Activated naive CD8-positive, alpha-beta T cell treated with anti-CD3 and anti-CD28 coated beads, Interleukin-2, amount 50 U/mL, for 24 hours (primary cell): ENCODE measurements at places on chromosomes 1 and 21.

- no peak for DNase-seq
Measured at GRCh38 chr1:174221681-174222080, 62.4 kb downstream of the RABGAP1L start.

DNA sequence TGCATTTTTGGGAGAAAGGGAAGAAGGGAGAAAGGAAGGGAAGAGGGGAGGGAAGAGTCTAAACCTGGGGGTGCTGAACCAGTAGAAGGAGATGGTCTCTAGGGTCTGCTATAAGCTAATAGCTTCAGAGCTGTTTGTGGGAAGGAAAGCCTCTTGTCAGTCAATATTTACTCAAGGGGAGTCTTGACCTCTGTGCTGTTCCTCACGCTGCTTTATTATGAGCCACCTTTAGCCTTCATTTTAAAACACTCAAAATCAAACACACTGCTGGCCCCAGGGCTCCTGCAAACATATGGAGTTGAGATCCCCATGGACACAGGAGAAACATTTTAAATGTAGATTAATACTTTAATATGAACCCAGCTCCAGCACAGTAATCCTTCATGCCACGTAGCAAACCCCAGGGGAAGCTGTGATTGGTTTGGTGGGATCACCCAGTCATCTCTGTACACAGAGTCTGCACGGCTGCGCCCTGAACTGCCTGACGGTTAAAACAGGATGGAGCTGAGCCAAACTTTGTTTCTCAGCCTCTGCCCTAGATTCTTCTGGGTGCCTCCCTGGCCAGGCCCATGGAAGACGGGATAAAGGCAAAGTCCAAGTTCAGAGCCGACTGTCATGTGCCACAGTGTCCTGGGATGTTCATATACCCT, 40.2 kb upstream of the VWA5B1 start:
- peak; percentile 8 for DNase-seq

DNA sequence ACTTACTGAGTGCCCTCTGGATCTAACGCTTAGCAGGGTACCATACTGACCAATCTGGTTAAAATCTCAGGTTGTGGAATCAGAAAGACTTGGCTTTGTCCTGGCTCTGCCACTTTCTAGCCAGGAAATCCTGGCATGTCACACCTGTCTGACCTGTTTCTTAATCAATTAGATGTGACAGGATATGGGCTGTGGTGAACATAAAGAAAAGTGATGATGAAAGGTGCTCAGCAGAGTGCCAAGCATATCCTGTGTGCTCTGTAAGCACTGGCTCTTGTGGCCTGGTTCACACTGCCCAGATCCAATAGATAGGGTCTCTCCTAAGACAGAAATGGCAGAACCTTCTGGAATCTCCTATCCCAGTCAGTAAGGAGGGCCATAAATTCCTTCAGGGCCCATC, 53.9 kb downstream of the PHC2 start:
- DNase-seq = no peak

DNA sequence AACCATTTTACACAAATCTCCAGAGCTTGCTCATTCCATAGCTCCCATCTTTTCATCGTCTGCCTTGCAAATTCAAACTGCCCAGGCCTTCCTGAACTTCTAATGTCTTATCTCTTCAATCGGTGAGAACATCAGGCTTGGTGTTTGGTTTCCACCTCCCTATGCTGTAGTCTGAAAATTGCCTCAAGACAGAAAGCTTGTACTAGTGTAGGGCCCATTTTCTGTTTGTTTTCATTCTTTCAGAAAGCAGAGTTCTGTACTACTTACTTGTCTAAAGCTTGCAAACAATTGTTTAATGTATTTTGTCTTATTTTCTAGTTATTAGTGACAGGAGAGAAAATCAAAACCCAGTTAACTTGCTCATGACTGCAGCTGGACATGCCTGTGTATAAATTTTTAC, 16.8 kb downstream of the HOOK1 start:
- no peak for DNase-seq

GRCh38 chr1:45925728-45926287, 122.4 kb downstream of the MAST2 start:
- no peak for DNase-seq

DNA sequence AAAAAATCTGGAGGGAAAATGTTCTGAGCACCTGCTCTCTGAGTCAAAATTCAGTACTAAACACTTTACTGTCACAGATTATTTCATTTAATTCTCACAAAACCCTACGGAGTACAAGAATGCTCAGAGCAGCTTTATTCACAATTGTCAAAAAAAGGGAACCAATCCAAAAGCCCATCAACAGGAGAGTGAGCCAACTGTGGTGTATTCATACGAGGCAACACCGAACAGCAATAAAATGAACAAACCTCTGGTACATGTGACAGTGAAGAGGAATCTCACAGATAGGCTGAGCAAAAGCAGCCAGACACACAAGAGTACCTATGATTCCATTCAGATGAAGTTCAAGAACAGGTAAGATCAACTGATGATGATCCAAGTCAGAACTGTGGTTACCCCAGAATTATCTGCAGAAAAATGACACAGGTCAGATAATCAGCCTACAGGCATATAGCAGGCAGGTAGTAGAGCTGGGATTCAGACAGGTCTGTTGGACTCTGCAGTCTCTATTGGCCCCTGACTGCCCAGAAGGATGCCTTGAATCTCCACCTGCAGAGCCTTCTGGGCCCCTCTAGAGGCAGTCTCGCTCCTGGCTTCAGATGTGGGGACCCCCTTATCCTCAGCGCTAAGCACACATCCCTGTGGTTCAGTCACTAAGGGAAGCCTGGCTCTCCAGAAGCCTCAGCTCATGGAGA, 19.2 kb downstream of the SLC9A1 start:
- DNase-seq = no peak

DNA sequence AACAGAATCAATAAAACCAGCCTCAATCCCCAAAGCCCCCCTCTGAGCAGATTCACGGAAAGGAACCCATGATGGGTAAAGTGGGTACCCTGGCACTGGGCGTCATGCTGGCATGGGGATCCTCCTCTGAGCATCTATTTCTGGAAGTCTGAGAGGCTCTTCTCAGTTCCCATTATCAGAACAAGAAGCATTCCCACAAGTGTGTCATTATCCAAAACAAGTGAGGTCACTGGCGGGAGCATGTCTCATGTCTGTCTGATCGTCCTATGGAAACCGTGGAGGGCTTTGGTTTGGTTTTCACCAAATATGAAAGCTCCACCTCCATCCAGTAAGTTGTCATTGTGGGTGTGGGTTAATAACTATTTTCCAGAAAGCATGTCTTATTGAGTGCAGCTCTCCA, 70.7 kb downstream of the PGM1 start:
- DNase-seq = no peak

- no peak for DNase-seq
Measured at GRCh38 chr1:37732111-37732780, 32.7 kb downstream of the EPHA10 start.

- DNase-seq = no peak
Measured at GRCh38 chr1:54995835-54996234, 2.9 kb upstream of the BSND start.

DNA sequence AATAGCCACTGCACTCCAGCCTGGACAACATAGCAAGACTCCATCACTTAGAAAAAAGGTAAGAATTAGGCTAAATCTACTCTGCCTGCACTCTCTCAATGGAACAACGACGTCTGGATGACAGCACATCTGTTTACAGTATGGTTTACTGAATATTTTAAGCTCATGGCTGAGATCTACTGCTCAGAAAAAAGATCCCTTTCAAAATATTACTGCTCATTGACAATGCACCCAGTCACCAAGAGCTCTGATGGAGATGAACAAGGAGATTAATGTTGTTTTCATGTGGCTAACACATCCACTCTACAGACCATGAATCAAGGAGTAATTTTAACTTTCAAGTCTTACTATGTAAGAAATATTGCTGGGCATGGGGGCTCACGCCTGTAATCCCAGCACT, 58.0 kb downstream of the SLC27A3 start:
- no peak for DNase-seq

- no peak for DNase-seq
Measured at GRCh38 chr1:232528472-232529089, 101.4 kb downstream of the SIPA1L2 start.

DNA sequence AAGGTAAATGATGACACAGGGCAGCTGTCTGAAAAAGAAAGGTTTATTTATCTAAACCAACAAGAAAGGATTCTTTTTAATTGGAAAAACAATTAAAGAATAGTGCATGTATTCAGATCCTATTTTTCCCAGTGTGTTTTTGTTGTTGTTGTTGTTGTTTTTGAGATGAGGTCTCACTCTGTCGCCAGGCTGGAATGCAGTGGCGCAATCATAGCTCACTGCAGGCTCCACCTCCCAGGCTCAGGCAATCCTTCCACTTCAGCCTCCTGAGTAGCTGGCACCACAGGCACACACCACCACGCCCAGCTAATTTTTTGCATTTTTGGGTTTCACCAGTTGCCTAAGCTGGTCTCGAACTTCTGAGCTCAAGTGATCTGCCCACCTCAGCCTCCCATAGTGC, 22.1 kb downstream of the NEK2 start:
- DNase-seq = no peak

- DNase-seq = peak; percentile 41
Measured at GRCh38 chr21:37532868-37533780, 166.6 kb downstream of the DYRK1A start.

- no peak for DNase-seq
Measured at GRCh38 chr1:162695687-162696086, 63.4 kb downstream of the DDR2 start.

- DNase-seq = no peak
Measured at GRCh38 chr1:33029921-33030320, 6.8 kb downstream of the AK2 start.

DNA sequence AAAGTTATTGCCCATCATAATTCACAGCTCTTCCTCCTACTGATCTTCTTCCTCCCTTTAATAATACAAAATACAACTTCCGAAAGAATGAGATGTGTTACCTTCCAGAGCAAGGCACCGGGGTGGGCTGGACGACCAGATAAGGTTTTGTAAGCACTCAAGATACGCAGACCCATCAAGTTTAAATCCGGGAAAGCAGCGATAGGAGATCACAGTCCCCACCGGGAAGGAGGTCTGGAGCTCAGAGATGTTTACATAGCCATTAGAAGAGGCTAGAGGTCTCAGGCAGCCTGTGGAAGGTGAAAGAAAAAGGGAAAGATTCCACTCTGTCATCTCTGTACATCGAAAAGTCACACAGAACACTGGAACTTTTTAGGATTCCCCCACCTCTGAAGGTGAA, 99.4 kb downstream of the SUSD4 start:
- no peak for DNase-seq

DNA sequence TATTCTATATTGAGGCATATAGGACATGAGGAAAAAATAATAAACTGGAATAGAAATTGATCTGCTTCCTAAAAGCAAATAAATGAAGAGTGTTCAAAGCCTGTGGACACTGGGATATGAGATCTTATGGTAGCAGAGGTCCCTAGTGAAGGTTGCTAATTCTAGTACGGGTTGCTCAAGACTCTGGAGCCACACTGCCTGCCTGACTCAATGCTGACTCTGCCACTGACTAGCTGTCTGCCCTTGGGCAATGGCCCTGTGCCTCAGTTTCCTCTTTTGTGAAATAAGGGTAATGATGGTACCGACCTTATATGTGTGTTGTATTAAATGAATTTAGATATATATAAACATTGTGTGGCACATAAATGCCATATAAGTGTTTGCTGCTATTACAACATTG, 59.0 kb upstream of the C1orf53 start:
- DNase-seq = no peak

DNA sequence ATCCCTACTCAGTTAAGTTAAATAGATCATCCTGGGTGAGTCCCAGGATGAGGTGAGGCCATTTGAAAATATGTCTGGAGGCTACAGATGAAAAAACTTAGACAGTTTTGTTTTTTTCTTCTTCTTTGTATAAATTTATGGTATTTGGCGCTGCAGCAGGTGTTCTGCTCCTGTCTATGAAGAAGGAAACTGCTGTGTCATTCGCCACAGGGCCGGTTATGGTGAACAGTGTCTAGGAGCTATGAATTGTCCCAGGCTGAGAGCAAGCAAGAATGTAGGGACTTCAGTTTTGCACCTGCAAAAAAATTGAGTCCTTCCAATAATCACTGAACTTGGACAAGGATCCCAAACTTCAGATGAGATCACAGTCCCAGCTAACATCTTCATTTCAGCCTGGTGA, 674.3 kb upstream of the RGS18 start:
- DNase-seq = no peak

GRCh38 chr1:63888984-63889383, 115.2 kb downstream of the ROR1 start:
- no peak for DNase-seq

DNA sequence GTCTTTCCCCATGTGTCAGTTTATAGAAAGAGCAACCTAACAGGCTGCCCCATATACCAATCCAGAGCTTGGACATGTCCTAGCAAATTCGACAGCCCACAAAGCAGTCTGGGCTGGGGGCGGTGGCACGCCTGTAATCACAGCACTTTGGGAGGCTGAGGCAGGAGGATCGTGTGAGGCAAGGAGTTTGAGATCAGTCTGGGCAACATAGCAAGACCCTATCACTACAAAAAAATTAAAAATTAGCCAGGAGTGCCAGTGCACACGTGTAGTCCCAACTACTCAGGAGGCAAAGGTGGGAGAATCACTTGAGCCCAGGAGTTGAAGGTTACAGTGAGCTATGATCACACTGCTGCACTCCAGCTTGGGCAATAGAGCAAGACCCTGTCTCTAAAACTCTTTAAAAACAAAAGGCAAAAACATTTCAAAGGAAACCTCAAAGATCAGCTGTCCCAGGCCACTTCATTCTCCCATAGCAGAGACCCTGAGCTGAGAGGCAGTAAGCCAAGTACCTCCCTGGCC, 54.4 kb downstream of the SETD4 start:
- DNase-seq = no peak

GRCh38 chr1:182764029-182764727, 25.4 kb upstream of the NPL start:
- DNase-seq = no peak

GRCh38 chr1:26378088-26378878, 5.7 kb upstream of the ZNF683 start:
- peak; percentile 72 for DNase-seq

DNA sequence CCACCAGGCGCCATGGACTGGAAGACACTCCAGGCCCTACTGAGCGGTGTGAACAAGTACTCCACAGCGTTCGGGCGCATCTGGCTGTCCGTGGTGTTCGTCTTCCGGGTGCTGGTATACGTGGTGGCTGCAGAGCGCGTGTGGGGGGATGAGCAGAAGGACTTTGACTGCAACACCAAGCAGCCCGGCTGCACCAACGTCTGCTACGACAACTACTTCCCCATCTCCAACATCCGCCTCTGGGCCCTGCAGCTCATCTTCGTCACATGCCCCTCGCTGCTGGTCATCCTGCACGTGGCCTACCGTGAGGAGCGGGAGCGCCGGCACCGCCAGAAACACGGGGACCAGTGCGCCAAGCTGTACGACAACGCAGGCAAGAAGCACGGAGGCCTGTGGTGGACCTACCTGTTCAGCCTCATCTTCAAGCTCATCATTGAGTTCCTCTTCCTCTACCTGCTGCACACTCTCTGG, 3.8 kb downstream of the GJB3 start:
- no peak for DNase-seq

- no peak for DNase-seq
Measured at GRCh38 chr21:42681296-42682206, 28.1 kb downstream of the PDE9A start.

DNA sequence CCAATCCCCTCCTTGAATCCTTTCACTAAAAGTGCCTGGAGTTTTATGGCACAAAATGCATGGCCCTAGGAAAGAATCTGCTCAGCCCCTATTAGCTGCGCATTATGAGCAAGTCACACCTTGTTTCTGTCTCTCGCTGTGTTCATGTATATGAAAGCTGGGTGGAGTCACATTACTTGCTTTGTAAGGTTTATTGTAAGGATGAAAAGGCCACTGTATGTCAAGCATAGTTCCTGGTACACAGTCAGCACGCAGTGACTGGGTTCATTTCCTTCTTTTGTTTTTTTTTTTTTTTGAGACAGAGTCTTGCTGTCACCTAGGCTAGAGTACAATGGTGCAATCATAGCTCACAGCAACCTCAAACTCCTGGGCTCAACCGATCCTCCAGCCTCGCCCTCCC, 6.7 kb upstream of the SLC9A1 start:
- DNase-seq = no peak
